Vagina (tissue), 2 donors: ENCODE measurements at places on chromosomes 11 and 22. TPM values are rescaled to one million over a fixed set of nuclear protein-coding genes. Genes with fewer than 3 reads are reported as not detected.

- no peak for DNase-seq
Observed at GRCh38 chr11:91986218-91986617, 238.4 kb upstream of the FAT3 start.

- DNase-seq = no peak
Observed at GRCh38 chr11:73226297-73227006, 8.4 kb downstream of the P2RY2 start.

DNA sequence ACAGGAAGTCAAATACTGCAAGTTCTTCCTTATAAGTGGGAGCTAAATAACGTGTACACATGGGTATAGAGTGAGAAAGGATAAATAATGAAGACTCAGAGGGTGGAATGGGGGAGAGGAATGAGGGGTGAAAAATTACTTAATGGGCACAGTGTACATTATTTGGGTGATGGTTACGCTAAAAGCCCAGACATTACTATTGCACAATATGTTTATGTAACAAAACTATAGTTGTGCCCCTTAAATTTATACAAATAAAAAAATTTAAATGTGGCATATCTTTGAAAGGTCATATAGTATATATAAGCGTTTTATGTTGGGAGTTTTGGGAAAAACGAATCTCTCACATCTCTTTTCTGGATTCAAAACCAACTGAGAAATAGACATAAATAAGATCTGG lies 96.1 kb downstream of the KIF18A start:
- DNase-seq = no peak

DNA sequence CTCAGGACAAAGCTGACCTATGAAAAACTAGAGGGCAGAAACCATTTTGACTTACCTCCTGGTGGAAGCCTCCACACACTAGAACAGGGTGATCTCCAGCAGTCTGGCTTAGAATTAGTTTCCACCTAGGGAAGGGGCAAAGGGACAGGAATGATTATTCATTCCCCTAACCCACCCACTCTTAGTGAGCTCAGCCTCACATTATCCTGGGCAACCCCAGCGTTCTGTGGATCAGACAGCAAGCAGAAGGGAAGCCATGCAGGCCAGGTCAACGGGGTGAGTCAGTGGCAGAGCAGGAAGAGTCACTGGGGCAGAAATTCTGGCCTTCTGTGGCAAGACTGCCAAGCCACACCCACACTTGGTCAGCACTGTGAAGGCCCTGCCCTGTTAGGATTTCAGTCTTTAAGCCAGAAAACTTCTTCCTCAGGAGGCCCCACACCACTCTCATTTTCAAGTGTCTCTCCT lies 10.5 kb downstream of the NUMA1 start:
- peak; percentile 92 for DNase-seq

- no peak for DNase-seq
Observed at GRCh38 chr11:121368364-121369240, 76.0 kb downstream of the SC5D start.

CNIH2 gene
- 3.2 TPM for total RNA-seq

RFPL1 gene
- total RNA-seq = not detected

- DNase-seq = no peak
Observed at GRCh38 chr11:102151784-102152525, 41.7 kb downstream of the YAP1 start.
